SHP77 (cell line): ENCODE measurements at places on chromosomes 7 and 10.

DNA sequence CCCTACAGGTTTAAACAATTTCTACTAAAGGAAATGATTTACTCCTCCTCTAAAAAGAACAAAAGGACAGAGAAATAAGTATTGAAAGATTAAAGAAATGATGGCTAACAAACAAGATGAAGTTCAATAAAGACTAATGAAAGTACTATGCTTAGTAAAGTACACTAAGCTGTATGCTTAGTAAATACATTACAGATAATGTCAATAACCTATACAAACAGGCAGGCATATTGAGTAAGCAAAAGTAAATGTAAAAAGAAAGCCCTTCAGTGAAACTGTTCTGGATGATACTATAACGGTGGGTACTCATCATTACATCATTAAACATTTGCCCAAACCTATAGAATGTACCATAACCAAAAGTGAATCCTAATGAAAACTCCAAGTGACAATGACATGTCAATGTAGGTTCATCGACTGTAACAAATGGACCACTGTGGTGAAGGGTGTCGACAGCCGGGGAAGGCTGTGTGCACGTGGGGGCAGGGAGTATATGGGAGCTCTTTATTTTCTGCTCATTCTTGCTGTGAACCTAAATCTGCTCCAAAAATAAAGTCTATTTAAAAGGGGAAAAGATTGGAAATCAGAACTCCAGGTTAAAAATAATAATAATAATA lies 34.0 kb downstream of the CYTH3 start:
- no peak for DNase-seq

DNA sequence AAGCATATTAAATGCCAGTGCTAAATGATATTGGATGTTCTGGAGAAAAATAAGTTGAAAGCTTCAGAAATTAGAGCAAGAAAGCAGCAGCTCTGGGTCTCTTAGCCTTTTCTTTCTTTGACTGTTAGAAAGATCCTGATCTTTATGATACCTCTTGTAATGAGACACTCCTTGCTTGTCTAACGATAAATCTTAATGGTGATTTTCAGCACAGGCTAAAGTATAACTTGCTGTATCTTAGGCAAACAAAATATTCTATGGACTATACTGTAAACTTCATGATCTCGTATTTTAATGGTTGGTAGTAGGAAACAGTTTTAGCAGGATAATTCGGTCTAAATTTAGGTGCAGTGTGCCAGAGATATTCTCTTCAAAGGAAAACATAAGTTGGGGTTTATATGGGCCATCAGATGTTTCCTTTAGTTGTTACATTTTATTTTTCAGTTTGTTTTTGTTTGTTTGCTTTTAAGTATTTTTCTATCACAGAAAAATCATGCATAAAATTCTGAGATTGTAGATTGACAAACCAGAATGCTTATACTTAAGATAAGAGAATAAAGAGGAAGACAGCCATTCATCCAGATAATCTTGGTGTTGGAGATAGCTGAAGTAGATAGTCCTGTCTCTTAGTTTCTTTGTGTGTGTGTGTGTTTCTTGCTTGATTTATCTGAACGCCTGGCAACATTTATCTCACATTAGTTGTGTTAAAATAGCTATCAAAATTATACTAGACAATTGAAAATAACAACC lies 4.7 kb downstream of the CASD1 start:
- no peak for DNase-seq

GRCh38 chr7:15461576-15461975 lies 100.2 kb downstream of the AGMO start:
- no peak for DNase-seq

DNA sequence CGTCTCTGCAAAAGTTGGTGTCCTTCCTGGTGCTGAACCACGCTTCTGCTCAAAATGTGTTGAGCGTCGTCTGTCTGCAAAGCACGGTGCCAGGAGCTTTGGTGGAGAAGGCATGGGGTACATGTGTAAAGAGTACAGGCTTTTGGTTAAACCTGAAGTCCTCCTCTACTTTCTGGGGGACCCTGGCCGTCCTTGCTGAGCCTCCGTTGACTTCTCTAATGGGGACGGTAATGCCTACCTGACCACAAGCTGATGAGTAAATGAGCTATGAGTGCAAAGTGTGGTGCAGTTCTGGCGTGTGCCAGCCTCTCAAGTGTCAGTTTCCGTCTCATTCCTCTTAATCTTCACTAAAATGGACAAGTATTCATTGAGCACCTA lies 527 bp upstream of the HERPUD2 start:
- no peak for DNase-seq

DNA sequence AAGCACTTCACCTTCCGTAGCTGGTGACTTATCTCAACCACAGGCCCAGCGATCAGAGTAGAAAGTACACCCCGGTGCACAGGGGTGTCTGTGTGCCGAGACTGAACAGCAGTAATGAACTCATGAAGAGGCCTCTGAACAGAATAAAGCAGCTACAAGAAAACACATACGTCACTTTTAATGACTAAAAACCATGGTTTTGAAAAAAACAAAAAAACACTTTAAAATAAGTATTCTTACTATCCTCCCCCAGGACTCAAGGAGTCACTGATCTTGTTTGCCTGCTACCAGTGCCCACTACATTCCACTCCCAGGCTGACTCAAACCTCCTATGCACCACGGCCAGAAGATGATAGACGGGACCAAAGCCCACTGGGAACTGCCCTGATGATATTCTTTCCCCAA lies 53.8 kb downstream of the NCAPG2 start:
- no peak for DNase-seq

DNA sequence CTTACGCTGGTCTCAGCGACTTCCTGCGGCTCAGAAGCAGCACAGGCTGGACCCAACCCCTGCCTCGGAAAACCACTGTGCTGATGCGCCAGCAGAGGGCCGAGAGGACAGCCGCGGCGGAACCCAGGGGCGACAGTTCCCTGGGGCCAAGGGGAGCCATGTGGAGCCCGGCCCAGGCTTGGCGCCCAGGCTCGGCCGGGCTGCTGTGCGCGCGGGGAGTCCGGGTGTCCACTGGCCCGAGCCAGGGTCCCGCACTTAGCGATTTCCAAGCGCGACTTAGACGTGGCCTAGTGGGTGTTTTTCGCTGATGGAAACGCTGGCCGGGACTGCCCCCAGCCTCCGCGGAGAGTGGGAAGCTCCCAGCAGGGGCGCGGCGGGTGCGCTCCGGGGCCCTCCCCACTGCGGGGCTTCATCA lies 18.6 kb upstream of the ZNF32 start:
- no peak for DNase-seq

DNA sequence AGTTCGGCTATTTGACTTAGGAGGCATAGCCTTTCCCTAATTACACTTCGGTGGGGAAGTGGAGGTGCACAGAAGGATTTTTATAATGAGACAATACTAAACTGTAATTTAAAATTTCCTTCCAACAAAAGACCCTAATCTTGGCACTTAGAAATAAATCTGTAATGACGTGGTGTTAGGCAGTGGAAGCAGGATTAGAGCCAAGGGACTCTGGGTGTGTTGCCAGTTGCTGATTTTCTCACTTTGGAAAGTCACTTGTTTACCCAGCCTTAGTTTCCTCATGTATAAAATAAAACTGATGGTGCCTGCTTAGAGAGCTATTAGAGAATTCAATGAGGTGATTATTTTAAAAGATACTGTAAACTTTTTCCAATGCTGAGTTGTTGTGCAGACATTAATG lies 287.2 kb downstream of the AUTS2 start:
- no peak for DNase-seq

GRCh38 chr10:113583571-113583970 lies 30.7 kb downstream of the HABP2 start:
- DNase-seq = peak; percentile 54

- DNase-seq = no peak
These were observed 5.7 kb upstream of the OR6V1 start for GRCh38 chr7:143046426-143046851.

DNA sequence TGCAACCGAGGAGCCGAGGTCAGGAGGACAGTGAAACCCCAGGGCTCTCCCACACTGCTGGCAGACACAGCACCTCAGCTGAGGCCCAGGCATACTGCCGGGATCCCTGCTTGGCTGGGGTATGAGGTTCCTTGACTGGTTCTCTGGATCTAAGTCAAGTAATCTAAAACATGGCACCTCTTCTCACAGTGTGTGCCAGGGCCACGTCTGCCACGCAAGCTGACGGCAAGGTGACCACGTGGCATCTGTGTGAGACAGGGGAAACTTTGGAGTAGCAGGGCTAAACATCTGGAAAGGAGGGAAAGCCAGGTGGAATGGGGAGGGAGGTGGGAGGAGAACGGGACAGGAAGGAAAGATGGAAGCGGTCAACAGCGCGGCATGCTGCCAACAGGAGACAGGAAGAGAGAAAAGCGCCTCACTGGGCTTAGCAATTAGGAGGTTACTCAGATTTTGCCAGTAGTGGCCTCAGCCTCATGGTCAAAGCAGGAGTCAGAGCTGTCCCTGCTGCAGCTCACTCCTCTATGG lies 103.7 kb downstream of the CXCL12 start:
- DNase-seq = no peak
